ENCODE measurements at places on chromosomes 12 and 14. TPM values are rescaled to one million over a fixed set of nuclear protein-coding genes. Genes with fewer than 3 reads are reported as not detected.

TMEM233 gene
- polyA plus RNA-seq, result 2.5 TPM

ACVRL1 gene
- polyA plus RNA-seq, result 54.1 TPM

GPR68 gene
- polyA plus RNA-seq, result 0.67 TPM

OVCH1 gene
- polyA plus RNA-seq, result 0.11 TPM

NANOG gene
- polyA plus RNA-seq, result not detected

SERPINA12 gene
- not detected for polyA plus RNA-seq

SPTLC2 gene
- 16.4 TPM for polyA plus RNA-seq

PITPNM2 gene
- 4.5 TPM for polyA plus RNA-seq

KRT75 gene
- polyA plus RNA-seq, result not detected

DLK1 gene
- 2,440 TPM for polyA plus RNA-seq

AMIGO2 gene
- polyA plus RNA-seq, result 3.5 TPM

TGM1 gene
- 1.0 TPM for polyA plus RNA-seq

NOS1 gene
- 0.35 TPM for polyA plus RNA-seq

MYF5 gene
- polyA plus RNA-seq, result 34.2 TPM

OAS2 gene
- 2.9 TPM for polyA plus RNA-seq

KRT84 gene
- polyA plus RNA-seq, result not detected

HAL gene
- 0.09 TPM for polyA plus RNA-seq

C1S gene
- polyA plus RNA-seq, result 79.4 TPM

SMIM10L1 gene
- 14.3 TPM for polyA plus RNA-seq

TEX22 gene
- polyA plus RNA-seq, result 1.1 TPM

MYO1H gene
- 0.14 TPM for polyA plus RNA-seq

KRT74 gene
- polyA plus RNA-seq, result not detected

SLC38A4 gene
- 5.7 TPM for polyA plus RNA-seq

BCAT1 gene
- polyA plus RNA-seq, result 25.4 TPM

SLC10A1 gene
- polyA plus RNA-seq, result not detected

GXYLT1 gene
- 17.1 TPM for polyA plus RNA-seq

PIWIL1 gene
- not detected for polyA plus RNA-seq

AGAP2 gene
- polyA plus RNA-seq, result 8.8 TPM

PGF gene
- 47.0 TPM for polyA plus RNA-seq

LRRC10 gene
- polyA plus RNA-seq, result 0.09 TPM

MYO1A gene
- 0.13 TPM for polyA plus RNA-seq

FAM181A gene
- polyA plus RNA-seq, result not detected

VASH1 gene
- polyA plus RNA-seq, result 59.0 TPM

ENTPD5 gene
- 13.1 TPM for polyA plus RNA-seq

ANO4 gene
- polyA plus RNA-seq, result 0.63 TPM

ALKBH2 gene
- 32.3 TPM for polyA plus RNA-seq

TAS2R10 gene
- 1.1 TPM for polyA plus RNA-seq

TCL1A gene
- 1.00 TPM for polyA plus RNA-seq

DPF3 gene
- 2.5 TPM for polyA plus RNA-seq

CAPS2 gene
- polyA plus RNA-seq, result 1.9 TPM

CLEC9A gene
- polyA plus RNA-seq, result 0.11 TPM

SYNDIG1L gene
- polyA plus RNA-seq, result 0.07 TPM

CLEC1B gene
- 0.22 TPM for polyA plus RNA-seq

P2RX2 gene
- polyA plus RNA-seq, result 0.12 TPM

ATXN3 gene
- 14.5 TPM for polyA plus RNA-seq

SERPINA4 gene
- not detected for polyA plus RNA-seq

PROX2 gene
- 0.24 TPM for polyA plus RNA-seq

STYK1 gene
- not detected for polyA plus RNA-seq

TSPAN19 gene
- not detected for polyA plus RNA-seq

RNASE13 gene
- not detected for polyA plus RNA-seq

BLOC1S1 gene
- 97.2 TPM for polyA plus RNA-seq

RPGRIP1 gene
- polyA plus RNA-seq, result 0.46 TPM

Measured in muscle of leg (tissue), 16 donors.